ENCODE measurements at places on chromosomes 11 and 22.

DNA sequence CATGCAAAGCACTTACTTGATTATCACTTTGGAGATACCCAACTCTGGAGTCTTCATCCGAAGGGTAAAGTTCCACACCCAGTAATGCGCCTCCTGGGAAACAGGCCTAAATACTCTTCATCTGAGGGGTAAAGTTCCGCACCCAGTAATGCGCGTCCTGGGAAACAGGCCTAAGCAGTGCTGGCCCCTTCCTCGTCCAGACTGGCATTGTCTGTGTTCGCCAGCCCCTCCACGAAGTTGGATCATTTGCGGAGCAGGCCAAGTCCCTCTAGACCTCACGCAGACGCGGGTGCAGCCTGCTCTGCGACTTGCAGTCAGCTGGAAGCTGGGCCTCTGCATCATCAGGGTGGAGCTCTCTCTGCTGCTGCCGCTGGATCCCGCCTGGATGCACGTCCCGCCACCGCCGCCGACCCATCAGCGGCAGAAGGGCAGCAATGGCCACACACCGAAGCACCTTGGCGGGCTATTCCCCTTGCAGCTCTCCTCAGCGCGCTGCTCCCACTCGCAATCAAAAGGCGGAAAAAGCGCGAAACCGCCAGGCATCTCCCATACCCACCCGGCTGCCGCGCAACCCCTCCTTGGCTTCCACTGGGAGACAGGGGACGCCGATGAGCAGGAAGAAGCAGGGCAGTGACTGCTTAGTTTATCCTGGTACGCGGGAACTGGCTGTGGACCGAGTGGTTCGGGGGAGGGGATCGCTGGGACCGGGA lies 34.1 kb upstream of the GLYATL1 start:
- no peak overlapping the region for H3K4me3 ChIP-seq
- no peaks in the 10 kb centered on the region for H3K36me3 ChIP-seq
- H3K4me1 ChIP-seq = no peaks in the 10 kb centered on the region
- no peak overlapping the region for H3K27ac ChIP-seq
- no peak for DNase-seq

DNA sequence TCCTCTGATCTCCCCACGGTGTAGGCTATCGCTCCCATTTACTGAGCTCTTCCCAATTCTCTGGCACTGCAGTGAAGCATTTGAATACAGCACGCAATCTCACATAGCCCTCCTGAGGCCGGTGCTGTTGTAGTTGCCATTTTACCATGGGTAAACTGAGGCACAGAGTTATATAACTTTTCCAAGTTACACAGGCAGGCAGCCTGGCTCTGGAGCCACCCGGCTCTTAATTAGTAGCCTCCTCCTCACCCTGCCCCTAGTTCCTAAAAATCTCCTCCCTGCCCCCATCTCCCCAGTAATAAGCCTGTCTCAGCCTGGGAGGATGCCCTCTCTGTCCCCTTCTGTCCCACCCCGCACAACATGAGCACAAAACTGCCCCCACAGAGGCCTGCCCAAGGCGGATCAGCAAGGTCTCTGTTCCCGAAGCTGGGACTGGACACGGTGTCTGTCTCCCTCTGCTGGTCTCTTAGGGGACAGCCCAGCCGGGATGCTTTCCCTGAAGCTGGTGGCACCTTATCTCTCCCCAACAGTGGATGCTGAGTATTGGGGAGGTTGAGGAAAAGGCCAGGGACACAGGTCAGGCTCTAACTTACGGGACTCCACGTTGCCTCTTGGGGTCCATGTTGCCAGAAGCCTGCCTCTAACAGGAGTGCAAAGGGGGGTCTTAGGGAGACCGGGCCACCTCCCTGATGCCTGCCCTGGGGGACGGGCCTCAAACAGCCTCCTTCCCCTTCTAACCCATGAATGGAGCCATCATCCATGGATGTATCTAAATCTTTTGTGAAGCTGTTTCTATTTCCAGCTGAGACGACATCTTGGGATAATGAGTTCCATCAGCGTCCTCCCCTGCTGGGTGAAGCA lies 9.1 kb upstream of the CLCF1 start:
- H3K27ac ChIP-seq = no peak overlapping the region
- H3K36me3 ChIP-seq = no peaks in the 10 kb centered on the region
- no peak overlapping the region for H3K4me3 ChIP-seq
- peaks cover 3% of the 10 kb centered on the region for H3K4me1 ChIP-seq

GRCh38 chr11:28767574-28767973 lies 659.4 kb downstream of the METTL15 start:
- no peaks in the 10 kb centered on the region for H3K36me3 ChIP-seq
- no peak overlapping the region for H3K27ac ChIP-seq
- no peak for DNase-seq
- no peaks in the 10 kb centered on the region for H3K4me1 ChIP-seq
- H3K27me3 ChIP-seq = no peaks in the 10 kb centered on the region
- no peak overlapping the region for H3K4me3 ChIP-seq

GRCh38 chr22:36386900-36387708 lies 663 bp downstream of the MYH9 start:
- H3K27me3 ChIP-seq = no peaks in the 10 kb centered on the region
- peak overlapping the region; percentile 94 for H3K27ac ChIP-seq
- peak overlapping the region; percentile 74 for H3K4me3 ChIP-seq

DNA sequence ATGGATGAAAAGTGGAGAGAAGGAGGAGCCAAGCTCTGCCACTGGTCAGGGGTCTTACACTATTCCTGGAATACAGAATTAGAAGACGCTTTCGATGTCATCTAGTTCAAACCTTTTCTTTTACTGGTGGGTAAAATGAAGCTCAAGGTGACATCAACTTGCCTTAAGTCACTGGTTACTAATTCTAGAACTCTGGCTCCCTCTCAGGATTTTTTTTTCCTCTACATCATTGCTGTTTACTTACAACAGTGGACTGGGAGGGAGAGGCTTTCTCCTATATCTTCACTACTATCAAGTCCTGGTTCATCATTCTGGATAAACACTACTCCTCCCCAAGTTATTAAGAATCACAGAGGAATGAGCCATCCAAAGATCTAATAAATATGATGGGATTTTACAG lies 82.9 kb downstream of the ETS1 start:
- H3K27me3 ChIP-seq = no peaks in the 10 kb centered on the region
- peak overlapping the region; percentile 64 for H3K4me3 ChIP-seq
- H3K27ac ChIP-seq = peak overlapping the region; percentile 95

- DNase-seq = peak; percentile 82
- H3K36me3 ChIP-seq = peaks cover 23% of the 10 kb centered on the region
- H3K27me3 ChIP-seq = no peaks in the 10 kb centered on the region
- peaks cover 6% of the 10 kb centered on the region for H3K4me1 ChIP-seq
- H3K27ac ChIP-seq = no peak overlapping the region
Measured at GRCh38 chr11:6413791-6414201, 5.1 kb downstream of the APBB1 start.

DNA sequence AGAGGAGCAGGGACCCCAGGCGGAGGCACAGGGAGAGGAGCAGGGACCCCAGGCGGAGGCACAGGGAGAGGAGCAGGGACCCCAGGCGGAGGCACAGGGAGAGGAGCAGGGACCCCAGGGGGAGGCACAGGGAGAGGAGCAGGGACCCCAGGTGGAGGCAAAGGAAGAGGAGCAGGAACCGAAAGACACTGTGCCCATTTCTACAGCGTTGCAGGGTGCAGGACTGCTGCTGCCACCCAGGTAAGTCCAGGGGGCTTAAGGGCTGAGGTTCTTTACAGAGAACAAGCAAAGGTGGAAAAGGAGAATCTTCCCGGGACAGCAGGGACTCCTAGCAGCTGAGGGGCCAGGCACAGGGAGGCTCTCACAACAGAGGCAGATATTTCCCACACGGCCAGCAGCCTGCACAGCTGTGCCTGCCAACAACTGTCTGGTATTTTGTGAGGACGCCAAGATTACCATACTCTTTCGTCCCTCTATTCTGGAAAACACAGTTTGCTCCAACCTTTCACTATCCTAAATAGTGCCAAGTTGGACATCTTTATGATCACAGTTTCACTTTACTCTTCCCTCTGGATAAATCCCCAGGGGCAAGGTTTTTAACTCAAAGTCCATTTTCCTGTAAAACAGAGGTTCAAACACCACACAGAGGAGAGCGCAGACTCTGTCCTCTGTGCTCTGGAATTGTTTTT lies 39.4 kb downstream of the SHANK2 start:
- no peak overlapping the region for H3K4me3 ChIP-seq
- no peaks in the 10 kb centered on the region for H3K4me1 ChIP-seq
- no peaks in the 10 kb centered on the region for H3K36me3 ChIP-seq
- no peak overlapping the region for H3K27ac ChIP-seq
- no peaks in the 10 kb centered on the region for H3K27me3 ChIP-seq

- H3K4me3 ChIP-seq = no peak overlapping the region
- peaks cover 39% of the 10 kb centered on the region for H3K4me1 ChIP-seq
- peaks cover 37% of the 10 kb centered on the region for H3K36me3 ChIP-seq
- no peak overlapping the region for H3K27ac ChIP-seq
Measured at GRCh38 chr11:65866509-65867283, 5.9 kb downstream of the EFEMP2 start.

DNA sequence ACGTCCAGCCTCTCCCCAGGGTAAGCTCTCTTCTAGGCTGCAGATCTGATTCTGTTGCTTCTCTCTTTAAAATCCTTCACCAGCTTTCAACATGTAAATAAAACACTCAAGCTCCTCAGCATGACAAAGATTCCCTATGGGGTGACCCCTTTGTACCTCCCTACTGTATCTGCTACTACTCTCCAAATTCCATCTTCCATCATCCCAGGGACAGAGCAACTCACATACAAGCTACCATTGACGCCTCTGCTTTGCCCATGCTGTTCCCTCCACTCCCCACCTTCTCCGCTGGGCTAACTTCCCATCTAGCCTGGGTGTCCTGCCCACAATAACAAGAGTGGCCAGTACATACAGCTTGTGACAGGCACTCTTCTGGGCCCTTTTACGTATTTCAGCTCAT lies 207.5 kb upstream of the ZBED5 start:
- H3K4me3 ChIP-seq = no peak overlapping the region
- H3K36me3 ChIP-seq = no peaks in the 10 kb centered on the region
- H3K27me3 ChIP-seq = no peaks in the 10 kb centered on the region
- no peaks in the 10 kb centered on the region for H3K4me1 ChIP-seq
- no peak for DNase-seq

- H3K36me3 ChIP-seq = no peaks in the 10 kb centered on the region
- H3K4me3 ChIP-seq = no peak overlapping the region
- no peaks in the 10 kb centered on the region for H3K4me1 ChIP-seq
- H3K27ac ChIP-seq = no peak overlapping the region
- no peaks in the 10 kb centered on the region for H3K27me3 ChIP-seq
- DNase-seq = no peak
Measured at GRCh38 chr11:85902353-85902752, 47.2 kb downstream of the CCDC83 start.

- no peak for DNase-seq
- peaks cover 10% of the 10 kb centered on the region for H3K36me3 ChIP-seq
- peaks cover 4% of the 10 kb centered on the region for H3K27me3 ChIP-seq
- no peak overlapping the region for H3K4me3 ChIP-seq
Measured at GRCh38 chr22:18075101-18075719, 2.6 kb upstream of the PEX26 start.

DNA sequence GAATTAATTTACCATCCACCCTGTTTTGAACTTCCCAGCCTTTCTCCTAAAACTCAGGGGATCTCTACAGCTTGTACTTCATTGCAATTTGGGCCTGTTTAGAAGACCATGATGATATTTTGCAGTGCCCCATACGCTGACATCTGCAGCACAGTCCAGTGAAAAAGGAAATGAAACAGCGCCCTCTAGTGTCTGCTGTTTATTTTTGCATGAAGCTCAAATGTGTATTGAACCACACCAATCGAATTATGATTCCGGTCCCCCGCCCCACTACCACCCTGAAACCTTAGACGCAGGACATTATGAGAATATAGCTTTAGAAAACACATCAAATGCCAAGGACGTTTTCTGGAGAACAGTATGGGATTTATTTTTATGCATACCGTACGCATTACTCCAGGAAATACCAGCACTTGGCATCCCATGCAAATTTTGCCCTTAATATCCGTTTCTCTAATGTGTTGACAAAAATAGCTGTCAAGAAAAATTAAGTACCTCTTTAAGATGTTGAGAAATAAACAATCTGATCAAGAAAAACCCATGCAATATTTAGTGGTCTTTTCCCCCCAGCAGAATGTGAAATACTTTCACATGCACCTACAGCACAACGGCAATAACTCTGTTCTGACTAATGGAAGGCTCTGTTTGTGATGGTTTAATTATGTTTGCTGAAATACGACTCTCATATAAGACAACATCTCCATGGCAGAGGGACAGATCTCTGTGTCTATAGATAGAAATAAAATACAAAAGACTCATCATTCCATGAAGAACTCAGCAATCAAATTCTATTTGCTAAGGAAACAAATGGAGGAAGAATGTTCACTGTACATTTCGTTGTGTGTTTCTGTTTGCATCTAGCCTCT lies 93.9 kb downstream of the TECTA start:
- H3K27me3 ChIP-seq = peaks cover 17% of the 10 kb centered on the region
- no peak overlapping the region for H3K27ac ChIP-seq
- no peaks in the 10 kb centered on the region for H3K36me3 ChIP-seq
- DNase-seq = peak; percentile 70
- H3K4me1 ChIP-seq = peaks cover 6% of the 10 kb centered on the region

- no peak for DNase-seq
- H3K36me3 ChIP-seq = peaks cover 81% of the 10 kb centered on the region
- no peaks in the 10 kb centered on the region for H3K27me3 ChIP-seq
- peak overlapping the region; percentile 82 for H3K27ac ChIP-seq
- peaks cover 75% of the 10 kb centered on the region for H3K4me1 ChIP-seq
- H3K4me3 ChIP-seq = no peak overlapping the region
Measured at GRCh38 chr11:62715150-62716130, 8.0 kb downstream of the GNG3 start.

GRCh38 chr22:35568751-35569739 lies 28.4 kb downstream of the RASD2 start:
- H3K36me3 ChIP-seq = no peaks in the 10 kb centered on the region
- H3K4me1 ChIP-seq = no peaks in the 10 kb centered on the region
- H3K27ac ChIP-seq = no peak overlapping the region
- DNase-seq = no peak
- H3K27me3 ChIP-seq = peaks cover 5% of the 10 kb centered on the region

Data from activated naive CD4-positive, alpha-beta T cell treated with anti-CD3 and anti-CD28 coated beads, Interleukin-2, amount 10 ng/mL, durations not matched to agents 7 days and 5 days (primary cell).